ENCODE measurements at places on chromosomes 3 and 15.

- peak; percentile 77 for DNase-seq
These were observed 76.7 kb upstream of the VGLL4 start for GRCh38 chr3:11720304-11720898.

GRCh38 chr15:93948726-93949125 lies 282.6 kb upstream of the MCTP2 start:
- DNase-seq, result no peak

- no peak for DNase-seq
These were observed 200.1 kb downstream of the KCNMB2 start for GRCh38 chr3:178736300-178736699.

DNA sequence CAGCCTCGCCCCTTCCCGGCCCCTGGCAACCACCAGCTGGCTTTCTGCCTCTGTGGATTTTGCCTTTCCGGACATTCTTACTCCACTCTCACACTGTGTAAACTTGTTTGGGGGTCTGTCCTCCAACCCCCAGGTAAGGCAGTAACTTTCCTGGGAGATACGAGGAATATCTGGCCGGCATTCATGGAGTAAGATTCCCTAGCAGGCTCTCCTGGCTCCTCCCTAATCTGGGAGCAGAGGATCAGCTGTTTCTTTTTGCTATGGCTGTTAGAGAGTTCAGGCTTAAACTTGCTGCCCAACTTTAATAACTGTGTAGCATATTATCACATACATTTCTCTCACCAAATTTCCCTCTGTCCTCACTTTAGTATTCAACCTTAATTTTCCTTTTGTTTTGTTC lies 64.3 kb downstream of the IGF2BP2 start:
- DNase-seq, result peak; percentile 40

GRCh38 chr15:44243829-44244228 lies 44.7 kb upstream of the GOLM2 start:
- DNase-seq, result no peak

DNA sequence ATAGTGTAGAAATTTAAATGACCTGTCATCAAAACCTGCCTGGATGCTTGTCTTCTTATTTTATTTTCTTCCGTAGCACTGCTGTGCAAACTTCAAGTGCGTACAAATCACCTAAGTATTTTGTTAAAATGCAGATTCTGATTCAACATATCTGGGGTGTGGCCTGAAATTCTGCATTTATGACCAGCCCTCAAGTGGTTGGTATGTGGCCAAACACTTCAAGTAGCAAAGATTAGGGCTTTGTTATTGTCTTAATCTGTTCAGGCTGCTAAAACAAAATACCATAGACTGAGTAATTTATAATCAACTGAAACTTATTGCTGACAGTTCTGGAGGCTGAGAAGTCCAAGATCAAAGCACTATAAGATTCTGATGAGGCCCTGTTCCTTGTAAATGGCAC lies 97.6 kb upstream of the LRRC3B start:
- DNase-seq, result no peak

DNA sequence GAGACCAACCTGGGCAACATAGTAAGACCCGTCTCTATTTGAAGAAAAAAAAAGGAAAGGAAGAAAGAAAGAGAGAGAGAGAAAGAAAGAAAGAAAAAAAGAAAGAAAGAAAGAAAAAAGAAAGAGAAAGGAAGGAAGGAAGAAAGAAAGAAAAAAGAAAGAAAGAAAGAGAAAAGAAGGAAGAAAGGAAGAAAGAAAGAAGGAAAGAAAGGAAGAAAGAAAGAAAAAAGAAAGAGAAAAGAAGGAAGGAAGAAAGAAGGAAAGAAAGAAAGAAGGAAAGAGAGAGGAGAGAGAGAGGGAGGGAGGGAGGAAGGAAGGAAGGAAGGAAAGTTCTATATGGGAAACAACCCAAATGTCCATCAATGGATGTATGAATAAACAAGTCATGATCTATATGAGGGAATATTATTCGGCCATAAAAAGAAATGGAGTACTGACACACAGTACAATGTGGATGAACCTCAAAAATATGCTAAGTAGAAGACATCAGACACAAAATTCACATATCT lies 28.8 kb upstream of the TM4SF1 start:
- DNase-seq, result no peak

All from AG08395 (cell line).